Activated naive CD4-positive, alpha-beta T cell treated with Interleukin-2 at 50 U/mL for 16 hours (primary cell): ENCODE measurements at places on chromosomes 13 and 19.

- DNase-seq: no peak
Observed at GRCh38 chr13:74886502-74886901, 595.5 kb downstream of the TBC1D4 start.

DNA sequence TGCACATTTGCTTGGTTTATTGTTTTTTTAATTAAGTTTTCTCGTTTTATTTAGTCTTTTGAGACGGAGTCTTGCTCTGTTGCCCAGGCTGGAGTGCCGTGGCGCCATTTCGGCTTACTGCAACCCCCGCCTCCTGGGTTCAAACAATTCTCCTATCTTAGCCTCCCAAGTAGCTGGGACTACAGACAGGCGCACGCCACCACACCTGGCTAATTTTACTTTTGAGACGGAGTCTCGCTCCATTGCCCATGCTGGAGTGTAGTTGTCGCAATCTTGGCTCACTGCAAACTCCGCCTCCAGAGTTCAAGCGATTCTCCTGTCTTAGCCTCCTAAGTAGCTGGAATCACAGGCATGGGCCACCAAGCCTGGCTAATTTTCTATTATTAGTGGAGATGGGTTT lies 1.3 kb downstream of the RPS9 start:
- DNase-seq: no peak

- DNase-seq: peak; percentile 70
Observed at GRCh38 chr19:18340190-18340989, at the start of gene PGPEP1. TSS of gene PGPEP1 (plus strand) at chr19:18340598. CDS start at chr19:18340682, 84 bp downstream.

DNA sequence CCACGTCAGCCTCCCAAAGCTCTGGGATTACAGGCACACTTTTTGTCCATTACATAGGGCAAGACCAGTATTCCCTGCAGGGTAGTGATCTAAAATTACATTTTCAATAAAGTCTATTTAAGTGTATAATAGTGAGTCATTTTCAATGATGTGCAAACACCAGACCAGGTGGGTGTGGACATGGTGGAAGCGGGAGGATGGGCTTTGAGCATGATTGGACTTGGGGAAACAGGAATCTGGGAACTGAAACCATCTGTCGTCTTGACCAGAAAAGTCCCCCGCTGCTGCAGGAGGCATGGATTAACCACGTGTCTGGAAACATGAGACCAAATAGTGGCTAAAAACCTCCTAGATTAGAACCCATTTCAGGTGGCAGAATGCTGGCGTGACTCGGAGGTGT lies 4.9 kb downstream of the FXYD3 start:
- no peak for DNase-seq

DNA sequence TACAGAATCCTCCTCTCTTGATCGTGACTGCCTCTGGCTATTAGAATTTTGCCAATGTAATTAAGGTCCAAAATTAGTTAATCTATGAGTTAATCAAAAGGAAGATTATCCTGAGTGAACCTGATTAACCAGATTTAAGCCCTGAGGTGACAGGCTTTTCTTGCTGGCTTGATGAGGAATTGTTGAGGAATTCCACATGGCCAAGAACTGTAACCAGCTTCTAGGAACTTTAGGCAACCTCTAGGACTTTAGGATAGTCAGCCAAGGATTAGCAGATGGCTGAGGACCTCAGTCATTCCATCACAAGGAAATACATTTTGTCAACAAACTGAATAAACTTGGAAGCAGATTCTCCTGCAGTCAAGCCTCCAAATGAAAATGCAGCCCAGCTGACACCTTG lies 84.8 kb downstream of the STOML3 start:
- DNase-seq: no peak

GRCh38 chr13:30645629-30646028 lies 27.9 kb downstream of the USPL1 start:
- no peak for DNase-seq

DNA sequence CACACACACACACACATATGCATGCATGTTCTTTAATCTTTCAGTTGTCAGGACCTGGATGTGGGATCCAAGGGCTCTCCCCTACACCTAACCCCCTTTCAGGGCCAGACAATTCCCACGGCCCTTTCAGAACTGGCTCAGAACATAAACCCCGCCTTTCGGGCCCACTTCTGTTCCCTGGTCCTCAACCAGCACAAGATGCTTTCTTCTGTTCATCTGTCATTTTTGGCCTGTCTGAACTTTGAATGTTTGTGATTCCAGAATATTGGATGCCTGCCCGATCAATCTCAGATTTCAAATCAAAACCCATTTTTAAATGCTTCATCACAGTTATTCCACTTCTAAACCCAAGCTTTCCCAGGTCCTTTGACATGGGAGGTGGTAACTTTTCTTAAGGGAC lies 167.3 kb downstream of the USP12 start:
- no peak for DNase-seq

GRCh38 chr19:38850436-38850975 lies 720 bp upstream of the HNRNPL start:
- no peak for DNase-seq

DNA sequence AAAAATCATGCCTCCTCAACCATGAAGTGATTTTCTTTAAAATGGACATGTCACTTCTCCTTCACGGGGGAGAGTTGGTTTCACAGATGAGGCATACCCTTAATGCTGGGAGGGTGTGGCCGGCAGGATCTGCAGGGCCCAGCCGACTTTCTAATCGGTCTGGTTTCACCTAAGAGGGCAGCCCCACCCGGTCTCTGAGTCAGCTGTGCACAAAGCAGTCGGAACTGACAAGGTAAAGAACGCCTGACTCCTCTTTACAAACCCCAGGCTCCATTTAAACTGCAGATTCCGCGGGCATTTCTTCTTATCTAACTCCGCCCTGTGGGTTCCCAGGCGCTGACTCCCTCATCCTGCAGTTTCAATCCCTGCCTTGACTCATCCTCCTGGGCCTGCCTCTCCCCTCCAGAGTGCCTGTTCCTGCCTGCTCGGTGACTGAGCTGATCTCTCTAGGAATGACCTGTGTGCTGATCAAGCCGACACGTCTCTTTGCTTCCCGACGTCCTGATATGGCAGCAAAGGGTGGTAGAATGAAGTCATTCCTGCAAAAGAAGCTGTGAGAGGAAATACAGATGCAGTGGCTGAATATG lies 63.4 kb downstream of the EFNB2 start:
- no peak for DNase-seq

GRCh38 chr19:16295057-16295456 lies 29.6 kb upstream of the KLF2 start:
- no peak for DNase-seq

- no peak for DNase-seq
Observed at GRCh38 chr13:49457221-49457620, 13.1 kb downstream of the SETDB2 start.

GRCh38 chr13:71274923-71275608 lies 591.9 kb downstream of the DACH1 start:
- no peak for DNase-seq

DNA sequence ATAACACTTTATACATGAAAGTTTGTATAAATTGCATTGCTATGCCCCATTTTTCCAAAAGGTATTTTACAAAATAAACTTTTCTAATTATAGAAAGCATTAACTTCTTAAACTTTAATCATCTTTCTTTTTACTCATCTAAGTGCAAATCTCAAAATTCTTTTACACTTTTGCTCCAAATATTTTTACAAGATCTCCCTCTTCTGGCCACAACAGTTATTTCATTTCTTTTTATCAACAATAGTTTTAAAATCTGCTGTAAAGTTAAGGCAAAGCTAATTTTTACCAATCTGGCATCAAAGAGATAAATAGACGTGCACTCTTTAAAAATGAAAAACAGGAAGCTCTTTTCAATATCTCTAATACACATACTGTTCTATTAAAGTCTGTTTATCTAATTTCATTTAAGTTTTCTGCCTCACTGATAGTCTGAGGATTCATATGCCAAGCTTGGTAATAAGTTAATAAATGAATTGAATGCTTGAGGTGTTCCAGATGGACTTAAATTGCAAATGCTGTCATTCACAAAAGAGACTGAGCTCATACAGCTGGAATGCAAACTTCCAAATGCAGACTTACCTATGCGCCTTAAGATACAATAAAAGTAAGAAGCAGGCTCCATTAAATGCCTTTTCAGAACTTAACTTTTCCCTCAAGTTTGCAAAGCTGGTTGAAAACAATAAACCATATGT lies 583.0 kb upstream of the ATXN8OS start:
- DNase-seq: no peak

- DNase-seq: no peak
Observed at GRCh38 chr19:35119091-35119490, 3.5 kb downstream of the FXYD3 start.

GRCh38 chr13:19153782-19154450 lies 27.7 kb downstream of the TUBA3C start:
- no peak for DNase-seq

DNA sequence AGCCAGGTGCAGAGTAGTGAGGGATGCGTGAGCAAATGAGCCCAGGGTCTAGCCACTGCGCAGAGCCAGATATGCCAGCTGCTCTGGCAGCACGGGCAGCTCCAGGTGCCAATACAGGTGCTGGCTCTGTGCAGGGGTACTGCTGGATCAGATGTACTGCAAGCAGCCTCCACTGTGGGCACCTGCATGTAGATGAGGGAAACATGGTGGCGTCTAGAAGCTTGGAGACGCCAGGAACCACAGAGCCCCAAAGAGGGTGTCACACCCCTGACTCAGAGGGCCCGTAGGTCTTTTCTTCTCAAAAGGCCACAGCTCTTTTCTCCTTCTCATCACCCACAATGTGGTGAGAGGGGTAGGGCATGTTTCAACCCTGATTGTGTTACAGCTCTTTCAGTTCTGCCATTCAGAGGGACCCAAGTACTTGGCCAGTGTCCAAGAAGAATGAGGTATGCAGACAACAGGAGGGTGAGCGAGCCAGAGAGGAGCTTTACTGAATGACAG lies 244.4 kb upstream of the SLITRK1 start:
- no peak for DNase-seq

- no peak for DNase-seq
Observed at GRCh38 chr13:96650301-96650886, 343.9 kb downstream of the OXGR1 start.

GRCh38 chr13:73664851-73665250 lies 469.4 kb downstream of the KLF12 start:
- no peak for DNase-seq

DNA sequence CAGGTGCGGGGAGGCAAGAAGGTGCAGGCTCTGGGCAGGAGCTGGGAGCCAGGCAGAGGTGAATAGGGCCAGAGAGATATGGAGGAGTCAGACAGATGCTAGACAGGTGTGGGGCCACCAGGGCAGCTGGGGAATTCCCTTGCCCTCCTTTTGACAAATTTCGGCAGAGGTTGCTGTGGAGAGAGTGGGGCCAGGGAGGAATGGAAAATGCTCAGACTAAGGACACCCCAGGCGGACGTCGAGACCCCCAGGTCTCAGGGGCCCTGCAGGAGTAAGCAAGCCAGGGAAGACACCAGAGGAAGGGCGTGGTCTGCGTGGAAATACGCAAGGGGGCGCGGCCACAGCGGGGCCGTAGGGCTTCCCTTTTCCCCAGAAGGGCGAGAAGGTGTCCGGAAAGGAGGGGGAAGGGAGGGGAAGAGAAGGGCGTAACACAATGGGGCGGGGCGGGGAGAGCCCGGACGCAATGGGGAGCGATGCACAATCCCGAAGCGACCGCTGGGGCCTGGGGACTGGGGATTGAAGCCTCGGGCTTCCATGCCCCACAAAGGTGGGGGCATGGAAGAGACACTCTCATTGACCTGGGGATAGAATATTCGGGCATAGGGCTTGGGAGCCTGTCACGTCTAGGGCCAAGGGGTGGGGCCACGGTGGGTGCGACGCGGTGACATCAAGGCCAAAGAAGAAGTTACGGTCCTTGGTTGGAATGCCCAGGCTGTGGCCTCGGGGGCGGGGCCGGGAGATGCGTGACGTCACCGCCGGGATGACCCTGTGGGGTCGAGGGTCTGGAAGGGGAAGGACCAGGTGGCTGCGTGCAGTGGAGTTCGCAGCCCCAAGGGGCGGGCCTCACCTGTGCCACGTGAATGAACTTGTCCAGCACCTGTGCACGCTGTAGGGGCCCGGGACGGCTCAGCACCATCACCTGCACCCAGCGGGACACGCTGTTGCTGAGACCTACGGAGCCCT lies 8.2 kb downstream of the RASGRP4 start:
- DNase-seq: peak; percentile 62

- DNase-seq: no peak
Observed at GRCh38 chr13:49791315-49791710, 1.2 kb downstream of the KPNA3 start.

- DNase-seq: no peak
Observed at GRCh38 chr19:39270036-39270871, 2.1 kb downstream of the IFNL2 start.

DNA sequence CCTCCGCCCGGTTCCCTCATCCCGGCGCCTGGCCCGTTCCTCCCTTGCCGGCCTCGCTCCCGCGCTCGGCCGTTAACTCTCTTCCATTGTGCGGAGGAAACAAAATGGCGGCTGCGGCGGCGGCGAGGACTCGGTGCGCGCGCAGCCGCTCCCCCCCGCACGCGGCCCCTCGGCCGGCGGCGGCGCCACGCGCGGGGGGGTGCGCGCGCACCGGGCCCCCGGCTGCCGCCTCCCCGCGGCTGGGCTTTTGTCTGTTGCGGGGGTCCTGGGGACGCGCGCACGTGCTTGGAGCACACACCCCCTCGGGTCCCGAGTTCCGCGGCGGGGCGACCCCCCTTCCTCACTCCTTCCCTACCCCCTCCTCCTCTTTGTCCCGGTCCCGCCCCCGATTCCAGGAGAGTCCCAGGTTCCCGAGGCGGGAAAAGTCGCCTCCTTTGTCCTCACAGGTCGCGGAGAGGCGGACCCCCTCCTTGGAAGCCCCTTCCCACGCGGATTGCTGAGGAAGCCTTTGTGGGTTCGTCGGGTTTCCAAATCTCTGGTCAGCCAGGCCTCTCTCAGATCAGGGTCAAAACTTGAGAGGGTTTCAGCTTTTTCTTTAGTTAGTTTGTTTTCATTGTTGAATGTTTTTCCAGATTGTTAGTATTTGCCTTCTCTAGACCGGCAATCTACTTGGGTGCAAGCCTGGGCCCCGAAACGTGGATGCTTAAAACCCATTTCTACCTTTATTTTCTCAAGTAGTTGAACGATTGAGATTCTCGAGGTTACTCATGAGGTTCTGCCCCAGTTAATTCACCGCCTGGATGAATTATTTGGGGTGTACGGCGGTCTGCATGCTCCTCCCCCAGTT lies 687 bp downstream of the ILF3 start:
- peak; percentile 68 for DNase-seq

GRCh38 chr19:11580116-11580515 lies 2.7 kb upstream of the ACP5 start:
- no peak for DNase-seq

DNA sequence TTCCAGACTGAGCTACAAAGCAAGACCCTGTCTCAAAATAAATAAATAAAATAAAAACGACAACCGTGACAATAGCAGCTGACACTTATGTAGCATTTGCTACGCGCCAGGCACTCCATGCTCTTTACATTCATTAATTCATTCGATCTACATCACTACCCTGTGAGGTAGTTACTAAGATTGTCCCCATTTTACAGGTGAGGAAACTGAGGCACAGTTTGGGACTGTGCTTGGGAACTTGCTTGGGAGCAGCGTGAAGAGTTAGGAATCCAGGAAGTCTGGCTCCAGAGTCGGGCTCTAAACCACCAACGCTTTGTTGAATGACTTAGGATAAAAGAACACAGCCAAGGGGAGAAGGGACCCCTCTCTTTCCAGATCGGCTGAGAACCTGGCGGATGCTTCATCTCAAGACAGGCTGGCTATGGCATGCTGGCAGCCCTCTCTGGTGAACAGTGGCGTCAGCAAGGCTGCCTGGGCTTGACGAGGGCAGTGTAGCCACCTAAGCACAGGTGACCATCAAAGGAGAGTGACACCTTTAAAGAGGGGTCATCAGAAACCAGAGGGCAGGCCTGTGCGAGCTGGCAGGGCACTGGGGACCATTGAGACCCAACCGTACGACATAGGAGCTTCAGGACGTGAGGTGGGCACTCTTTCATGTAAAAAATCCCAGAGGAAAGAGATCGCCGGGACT lies 591 bp downstream of the DOHH start:
- DNase-seq: no peak
